Inflammatory macrophage treated with lipopolysaccharide for 1 hour (primary cell): ENCODE measurements at places on chromosomes 1 and 21.

DNA sequence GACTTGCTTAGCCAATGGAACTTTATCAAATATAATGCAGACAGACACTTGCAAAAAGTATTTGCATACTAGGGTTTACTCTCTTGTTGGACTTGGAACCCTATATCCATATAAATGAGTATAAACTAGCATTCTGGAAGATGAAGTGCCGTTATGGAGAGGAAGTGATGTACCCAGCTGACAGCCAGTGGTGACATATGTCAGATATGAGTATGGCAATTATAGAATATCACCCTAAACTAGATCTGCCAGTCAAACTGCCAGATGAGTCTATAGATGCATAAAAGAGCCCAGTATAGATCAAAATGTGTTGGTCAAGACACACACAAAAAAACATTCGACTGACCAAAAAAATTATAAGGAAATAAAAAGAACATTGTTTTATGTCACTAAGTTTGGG, 739.3 kb downstream of the PLA2G4A start:
- no peak for DNase-seq

DNA sequence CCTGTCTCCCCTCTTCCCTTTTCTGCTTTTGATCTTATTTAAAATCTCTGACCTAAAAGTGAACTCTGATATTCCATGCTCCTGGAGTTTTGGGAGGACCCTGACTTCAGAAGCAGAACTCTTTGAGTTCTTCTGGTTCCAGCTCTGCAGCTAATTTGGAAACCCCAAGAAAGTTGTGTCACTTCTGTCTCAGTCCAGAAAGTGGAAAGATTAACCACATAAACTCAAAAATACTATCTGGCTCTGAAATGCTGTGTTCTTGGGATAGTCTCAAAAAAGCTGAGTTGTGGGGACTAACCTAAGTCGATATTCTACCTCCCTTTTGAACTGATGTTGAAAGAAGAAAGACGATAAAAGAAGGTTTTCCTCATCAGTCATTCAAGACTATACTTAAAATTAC, 59.8 kb downstream of the ITPKB start:
- DNase-seq = peak; percentile 76

DNA sequence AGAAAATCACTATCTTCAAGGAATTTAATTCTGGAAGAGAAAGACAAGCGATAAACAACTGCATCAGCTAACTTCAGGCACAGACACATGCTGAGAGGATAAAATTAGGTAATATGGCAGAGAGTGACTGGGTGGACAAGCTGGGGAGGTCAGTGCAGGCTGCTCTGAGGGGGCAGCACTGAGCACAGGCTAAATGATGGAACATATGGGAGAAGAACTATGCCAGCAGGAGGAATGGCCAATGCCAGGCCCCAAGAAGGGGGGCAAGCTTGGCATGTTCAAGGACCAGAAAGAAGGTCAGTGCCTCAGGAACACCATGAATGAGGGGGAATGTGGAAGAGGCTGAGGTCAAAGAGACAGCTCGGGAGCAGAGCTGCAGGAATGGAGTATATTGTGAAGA, 190.7 kb upstream of the MAP1LC3C start:
- DNase-seq = no peak

GRCh38 chr1:211324992-211325775, 1.4 kb upstream of the TRAF5 start:
- no peak for DNase-seq

DNA sequence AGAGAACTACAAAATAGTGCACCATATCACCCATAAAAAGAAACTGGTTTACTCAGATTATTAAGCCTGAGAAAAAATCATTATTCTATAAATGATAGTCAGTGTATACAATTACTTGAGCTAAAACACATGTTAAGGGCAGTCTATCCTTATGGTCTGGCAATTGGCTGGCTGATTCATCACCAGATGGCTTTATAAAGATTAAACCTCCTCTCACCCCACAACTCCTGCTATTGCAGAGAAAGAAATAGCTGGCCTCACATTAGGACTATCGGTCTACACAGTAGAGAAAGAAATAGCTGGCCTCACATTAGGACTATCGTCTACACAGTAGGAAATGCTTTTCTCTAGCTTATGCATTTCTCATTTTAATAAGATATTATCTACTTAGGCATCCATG, 21.2 kb downstream of the CEP170 start:
- no peak for DNase-seq

DNA sequence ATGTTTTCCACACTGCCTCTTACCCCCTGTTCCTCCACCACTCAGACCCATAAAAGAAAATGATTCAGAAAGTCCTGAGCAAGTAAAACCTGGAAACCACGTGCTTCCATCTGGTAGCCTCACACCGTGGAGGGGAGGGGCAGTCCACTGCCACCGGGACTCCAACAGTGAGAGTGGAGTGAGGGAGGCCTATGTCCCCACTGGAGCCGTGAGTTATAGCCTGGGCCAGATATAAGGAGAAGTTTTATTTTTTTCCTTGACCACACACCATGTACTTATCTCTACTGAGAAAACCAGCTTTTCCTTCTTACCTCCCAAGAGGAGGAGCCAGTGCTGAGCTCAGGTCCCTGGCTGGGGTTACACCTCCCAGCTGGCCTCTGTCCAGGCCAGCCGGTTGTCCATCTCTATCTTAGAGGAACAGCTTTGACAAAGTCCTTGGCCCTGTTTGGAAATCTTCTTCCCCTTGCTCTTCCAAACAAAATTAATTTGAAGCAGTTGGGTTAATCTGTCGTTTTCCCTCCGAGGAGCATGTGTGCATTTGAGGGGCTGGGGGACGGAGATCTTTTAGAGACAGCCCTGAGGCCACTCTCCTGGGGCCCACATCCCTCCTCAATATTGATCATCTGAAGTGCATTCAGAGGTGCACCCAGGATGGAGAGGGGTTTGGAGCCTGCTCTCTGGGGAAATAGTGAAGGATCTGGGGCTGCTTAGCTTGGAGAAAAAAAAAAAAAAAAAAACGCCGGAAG, 49.1 kb upstream of the SERBP1 start:
- no peak for DNase-seq

DNA sequence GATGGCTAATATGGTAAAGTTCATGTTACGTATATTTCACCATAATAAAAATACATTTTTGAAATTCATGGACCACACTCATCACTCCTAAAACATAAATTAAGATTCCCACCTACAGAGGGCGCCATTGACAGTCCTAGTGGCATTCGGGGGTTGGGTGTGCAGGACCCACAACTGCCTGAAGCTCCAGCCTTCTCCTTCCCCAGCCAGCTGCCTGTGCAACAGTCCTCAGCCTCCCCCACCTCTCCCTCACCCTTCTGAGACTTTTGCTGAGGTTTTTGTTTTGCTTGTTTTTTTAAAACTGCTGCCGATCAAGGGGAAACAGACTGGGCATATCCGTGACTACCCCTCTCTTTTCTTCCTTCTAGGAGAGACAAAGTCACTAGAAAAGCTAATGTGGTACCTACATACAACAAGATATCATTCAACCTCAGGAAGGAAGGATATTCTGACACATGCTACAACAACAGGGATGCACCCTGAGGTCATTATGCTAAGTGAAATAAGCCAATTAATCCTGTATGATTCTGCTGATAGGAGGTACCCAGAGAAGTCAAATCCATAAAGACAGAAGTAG, 9.2 kb upstream of the EVA1C start:
- DNase-seq = peak; percentile 90

- no peak for DNase-seq
These were observed 5.3 kb downstream of the TCHH start for GRCh38 chr1:152109998-152110294.

- DNase-seq = no peak
These were observed 166.3 kb downstream of the BARHL2 start for GRCh38 chr1:90550626-90551406.

- DNase-seq = no peak
These were observed 15.7 kb downstream of the ZFYVE9 start for GRCh38 chr1:52157582-52157981.

- DNase-seq = no peak
These were observed 550.9 kb upstream of the TMPRSS15 start for GRCh38 chr21:18954441-18954844.

DNA sequence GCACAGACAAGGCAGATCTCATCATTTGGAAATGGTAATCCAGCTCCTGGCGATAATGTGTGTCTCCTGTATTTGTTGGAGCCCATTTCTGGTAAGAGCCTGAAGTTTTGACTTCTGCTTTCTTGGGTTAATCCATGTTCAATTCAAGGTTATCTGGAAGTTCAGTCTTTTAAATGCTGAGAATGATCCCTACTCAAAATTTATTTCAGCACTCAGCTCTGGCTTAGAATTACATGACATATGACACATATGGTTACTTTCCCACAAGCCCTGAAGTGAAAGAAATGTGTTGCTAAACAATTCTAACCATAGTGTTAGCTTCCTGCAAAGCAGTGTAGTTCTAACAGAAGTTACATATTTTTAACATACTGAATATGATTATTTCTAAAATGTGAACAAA, 2.7 kb downstream of the PTGFR start:
- no peak for DNase-seq
